ENCODE measurements at places on chromosomes 2 and 18.

- no peak for DNase-seq
Observed at GRCh38 chr2:238105506-238106338, 5.6 kb downstream of the ESPNL start.

GRCh38 chr18:23012249-23012648, 79.1 kb downstream of the RBBP8 start:
- no peak for DNase-seq

DNA sequence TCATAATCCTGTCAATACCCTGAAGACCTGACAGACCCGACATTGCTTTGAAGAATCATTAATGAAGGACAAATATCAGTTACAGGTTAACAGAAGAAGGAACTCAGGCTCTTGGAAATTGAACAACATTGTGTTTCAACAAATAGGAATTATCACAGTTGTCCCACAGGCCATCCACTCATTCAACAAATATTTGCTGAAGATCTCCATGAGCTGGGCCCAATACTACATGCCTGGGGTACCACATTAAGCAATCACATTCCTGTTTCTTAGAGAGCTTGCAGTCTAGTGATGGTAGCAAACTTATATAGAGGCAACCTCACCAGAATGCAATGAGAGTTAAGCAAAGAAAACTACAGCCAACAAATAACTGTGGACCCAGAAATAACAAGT, 671.6 kb upstream of the ACVR2A start:
- no peak for DNase-seq

GRCh38 chr2:59390581-59390980, 1149.5 kb upstream of the FANCL start:
- no peak for DNase-seq

DNA sequence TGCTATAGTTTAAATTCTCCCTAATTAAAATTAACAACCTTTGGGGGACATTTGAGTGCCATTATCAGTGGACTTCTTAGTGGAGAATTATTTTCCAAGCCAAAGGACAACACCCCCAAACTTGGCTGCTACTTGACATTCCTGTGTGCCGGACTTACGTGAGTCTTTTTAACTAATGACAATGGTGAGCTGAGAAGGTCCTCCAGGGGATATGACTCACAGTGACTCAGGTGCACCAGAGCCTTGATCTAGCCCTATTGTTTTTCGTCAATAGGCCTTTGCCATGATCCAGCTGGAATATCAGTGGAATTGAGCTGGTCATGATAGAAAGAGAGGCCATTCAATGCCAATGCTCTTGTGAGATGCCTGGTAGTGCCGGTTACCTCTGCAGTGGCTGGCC, 118.1 kb upstream of the CXCR4 start:
- DNase-seq, result no peak

DNA sequence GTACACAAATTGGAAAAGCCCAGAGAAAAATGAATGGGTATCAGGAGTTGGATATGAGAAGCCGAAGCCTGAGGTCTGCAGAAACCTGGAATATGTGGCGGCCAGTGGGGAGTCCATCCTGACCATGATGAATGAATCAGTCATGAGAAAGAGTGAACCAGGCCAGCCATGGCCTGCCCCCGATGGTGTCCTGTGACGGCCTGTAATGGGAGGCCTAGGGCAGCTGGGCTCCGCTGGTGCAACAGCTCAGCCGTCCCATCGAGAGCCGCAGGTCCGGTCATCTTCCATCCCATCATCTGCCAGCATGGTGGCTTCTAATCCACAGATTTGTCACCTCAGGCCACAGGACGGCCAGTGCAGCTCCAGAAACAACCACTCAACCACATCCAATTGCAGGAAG, 116.4 kb downstream of the PDCL3 start:
- no peak for DNase-seq

DNA sequence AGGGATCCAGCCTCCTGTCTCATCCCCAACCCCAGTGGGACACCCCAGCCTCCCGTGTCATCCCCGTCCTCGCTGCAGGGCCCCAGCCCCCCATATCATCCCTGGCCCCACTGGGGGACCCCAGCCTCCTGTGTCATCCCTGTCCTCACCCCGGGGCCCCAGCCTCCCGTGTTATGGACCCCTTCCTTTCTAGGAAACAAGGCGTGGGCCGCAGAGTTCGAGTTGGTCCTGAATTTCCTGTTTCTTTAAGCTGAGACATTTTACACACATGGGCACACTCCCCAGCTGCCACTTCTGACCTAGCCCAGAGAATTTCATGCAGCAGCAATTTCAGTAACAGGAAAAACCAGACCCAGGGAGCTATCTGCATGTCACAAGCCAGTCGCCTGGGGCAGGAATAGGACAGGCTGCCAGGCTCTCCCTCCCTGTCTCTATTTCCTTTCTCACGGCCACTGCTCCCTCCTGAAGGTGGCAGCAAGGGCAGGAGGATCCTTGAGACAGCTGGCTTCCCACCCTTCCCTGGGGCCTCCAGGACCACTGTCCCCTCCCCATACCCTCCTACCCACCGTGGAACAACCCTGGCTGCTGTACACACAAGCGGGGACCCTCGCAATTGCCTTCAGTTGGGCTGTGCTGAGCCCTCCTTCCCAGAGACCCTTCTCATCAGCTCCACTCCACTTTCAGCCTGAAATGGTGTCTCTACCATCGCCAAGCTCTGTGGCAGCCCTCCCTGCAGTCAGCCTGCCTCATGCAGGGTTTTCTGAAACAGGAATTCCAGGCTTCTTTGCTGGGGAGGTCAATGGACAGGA, 141.9 kb upstream of the ID2 start:
- DNase-seq, result no peak

DNA sequence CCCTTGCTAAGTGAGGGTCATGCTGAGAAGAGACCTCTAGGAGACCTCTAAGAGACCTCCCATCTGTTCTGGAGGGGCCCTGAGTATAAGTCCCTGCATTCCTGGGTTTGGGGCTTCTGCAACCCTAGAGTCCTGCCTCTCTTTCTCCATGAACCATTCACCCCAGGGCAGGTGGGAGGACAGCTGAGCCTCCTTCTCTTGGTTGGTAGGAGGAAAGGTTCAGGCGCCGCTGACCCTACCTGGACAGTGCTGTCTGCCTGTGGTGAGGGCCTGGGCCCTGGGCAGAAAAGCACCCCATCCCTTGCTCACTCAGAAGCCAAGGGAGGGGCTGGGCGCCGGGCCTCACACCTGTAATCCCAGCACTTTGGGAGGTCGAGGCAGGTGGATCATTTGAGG, 604 bp upstream of the VIL1 start:
- no peak for DNase-seq

DNA sequence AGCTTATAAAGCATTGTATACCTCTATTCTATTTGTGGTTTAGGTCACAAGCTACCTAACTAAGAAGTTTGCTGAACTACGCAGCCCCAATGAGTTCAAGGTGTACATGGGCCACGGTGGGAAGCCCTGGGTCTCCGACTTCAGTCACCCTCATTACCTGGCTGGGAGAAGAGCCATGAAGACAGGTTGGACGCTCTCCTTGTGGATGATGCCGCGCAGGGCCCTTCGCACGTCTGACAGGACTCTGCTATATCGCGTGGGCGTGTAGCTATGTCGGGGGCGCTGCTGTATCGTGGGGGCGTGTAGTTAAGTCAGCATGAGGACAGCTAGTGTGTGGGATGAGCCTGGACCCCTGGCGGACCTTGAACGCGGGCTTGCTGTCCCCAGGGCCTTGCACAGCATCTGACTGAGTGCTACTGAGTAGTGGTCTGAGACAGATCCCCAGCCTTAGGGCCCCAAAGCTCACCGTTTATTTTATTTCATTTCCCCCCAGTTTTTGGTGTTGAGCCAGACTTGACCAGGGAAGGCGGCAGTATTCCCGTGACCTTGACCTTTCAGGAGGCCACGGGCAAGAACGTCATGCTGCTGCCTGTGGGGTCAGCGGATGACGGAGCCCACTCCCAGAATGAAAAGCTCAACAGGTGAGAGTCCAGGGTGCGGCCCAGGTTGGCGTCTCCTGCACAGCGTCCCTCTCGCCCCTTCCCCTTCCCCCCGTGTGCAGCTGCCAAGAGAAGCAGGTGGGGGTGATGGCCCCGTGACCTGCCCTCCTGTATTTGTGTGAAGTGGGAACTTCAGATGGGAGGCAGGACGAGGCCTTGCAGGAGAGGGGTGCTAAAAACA, 15.6 kb upstream of the CNDP1 start:
- DNase-seq, result no peak

DNA sequence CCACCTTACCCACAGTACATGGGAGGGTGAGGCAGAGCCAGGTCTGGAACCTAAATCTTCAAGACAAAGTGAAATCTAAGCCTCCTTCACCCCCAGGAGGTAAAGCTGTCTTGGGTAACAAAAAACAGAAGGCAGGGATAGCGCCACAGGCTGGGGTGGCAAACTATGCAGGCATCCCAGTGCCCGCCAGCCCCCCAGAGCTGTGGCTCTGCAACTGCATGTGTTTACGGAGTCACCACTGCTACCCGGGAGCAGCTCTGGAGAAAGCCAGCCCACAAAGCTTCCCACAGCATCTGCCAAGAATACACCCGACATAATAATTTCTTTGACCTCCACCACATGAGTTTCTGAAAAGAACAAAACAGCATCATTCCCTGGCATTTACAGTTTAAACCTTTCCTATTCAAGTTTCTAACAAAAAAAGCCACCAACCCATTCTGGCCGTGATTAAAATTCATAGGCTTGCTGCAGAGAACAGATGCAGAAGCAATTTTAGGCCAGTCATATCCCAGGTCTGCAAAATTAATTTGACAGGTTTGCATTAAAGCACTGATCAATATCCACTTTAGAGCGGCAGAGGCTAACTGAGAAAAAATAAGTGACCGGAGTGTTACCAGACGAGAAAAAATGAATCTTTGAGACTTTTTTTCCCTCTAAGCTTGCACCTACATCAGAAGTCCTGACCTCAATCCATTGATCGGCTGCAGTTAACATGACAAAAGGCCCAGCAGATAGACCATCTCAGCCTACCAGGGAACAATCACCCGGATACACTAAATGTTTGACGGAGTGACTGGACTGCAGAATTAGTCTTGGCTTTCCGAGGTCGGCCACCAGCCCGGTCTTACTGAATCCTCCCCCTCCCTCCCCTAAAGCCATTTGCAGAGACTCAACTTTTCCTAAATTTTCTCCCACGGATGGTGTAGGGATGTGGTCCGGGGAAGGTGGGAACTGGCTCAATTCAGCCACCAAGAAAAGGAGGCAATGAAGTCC, 309.6 kb upstream of the SKOR2 start:
- peak; percentile 67 for DNase-seq

DNA sequence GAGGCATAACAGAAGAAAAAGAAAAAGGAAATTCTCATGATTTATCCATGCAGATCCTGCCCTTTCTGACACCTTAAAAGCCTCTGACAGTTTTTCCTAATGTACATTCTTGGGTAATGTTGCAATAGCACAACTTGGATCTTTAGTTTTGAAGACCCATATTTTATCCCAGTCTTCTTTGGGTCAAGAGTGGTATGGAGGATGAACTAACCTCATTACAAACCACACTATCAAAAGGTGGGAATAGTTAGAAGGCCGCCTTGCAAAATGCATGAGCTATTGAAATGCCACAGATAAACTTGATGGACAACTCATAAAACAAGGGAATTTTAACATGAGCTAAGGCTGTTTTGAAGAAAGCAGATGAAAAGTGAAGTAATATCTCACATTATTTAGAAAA, 1479.8 kb upstream of the ACVR2A start:
- no peak for DNase-seq

GRCh38 chr2:46428911-46429436, 50.4 kb upstream of the TMEM247 start:
- no peak for DNase-seq

DNA sequence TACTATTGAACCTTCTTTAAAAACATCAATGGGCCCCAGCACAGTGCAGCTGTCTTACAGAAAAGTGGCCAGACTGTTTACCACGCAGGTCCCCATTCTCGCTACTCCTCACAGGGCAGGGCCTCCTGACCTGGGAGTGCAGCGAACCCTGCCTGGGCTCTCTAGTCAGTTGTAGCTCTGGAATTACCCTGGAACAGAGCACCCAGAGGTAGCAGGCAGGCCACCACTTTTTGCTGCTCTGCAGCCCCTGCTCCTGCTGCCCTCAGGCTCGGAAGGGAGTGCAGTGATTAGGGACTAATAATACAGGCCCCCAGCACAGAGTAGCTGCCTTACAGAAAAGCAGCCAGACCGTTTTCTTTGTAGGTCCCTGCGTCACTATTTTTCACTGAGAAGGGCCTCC, 1563.0 kb downstream of the SUCLG1 start:
- no peak for DNase-seq

- DNase-seq, result no peak
Observed at GRCh38 chr2:154882725-154883124, 184.2 kb downstream of the KCNJ3 start.

DNA sequence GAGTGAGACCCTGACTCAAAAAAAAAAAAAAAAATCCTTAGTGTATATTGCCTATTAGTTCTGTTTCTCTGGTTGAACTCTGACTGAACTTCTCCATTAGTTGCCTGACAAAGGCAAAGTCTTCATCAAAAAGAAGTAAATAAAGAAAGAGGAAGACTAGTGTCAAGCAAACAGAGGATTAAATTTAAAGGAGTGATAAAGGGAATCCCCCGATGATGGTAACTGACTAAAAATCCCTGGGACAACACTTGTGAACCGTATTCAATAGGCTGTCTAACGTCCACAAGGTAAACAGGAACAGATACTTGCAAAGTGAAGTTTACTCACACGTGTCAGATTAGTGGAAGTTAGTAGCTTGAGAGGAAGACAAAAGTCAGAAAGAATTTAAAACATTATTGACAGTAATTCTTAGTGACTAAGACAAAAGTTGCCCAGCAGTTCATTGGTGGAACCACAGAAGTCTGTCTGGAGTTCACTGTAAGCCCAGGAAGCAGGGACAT, 26.2 kb upstream of the SPOPL start:
- DNase-seq, result no peak

DNA sequence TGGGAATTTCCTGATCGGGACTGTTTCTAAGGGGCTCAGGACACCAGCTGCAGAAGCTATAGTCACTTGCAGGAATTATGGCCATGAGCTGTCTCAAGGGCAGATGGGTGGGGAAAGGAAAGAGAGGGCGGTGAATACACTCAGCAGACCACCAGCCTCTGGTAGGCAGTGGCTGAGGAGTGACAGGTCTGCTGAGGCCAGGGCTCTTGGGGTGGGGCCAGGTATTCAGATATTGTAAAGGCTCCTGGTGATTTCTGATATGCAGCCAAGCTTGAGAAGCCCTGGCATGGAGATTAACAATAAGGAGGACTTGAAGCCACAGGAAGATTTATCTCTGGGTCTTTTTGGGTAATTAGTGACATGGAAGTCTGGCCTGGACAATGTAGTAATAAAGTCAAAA, 145.3 kb upstream of the AQP4 start:
- no peak for DNase-seq

DNA sequence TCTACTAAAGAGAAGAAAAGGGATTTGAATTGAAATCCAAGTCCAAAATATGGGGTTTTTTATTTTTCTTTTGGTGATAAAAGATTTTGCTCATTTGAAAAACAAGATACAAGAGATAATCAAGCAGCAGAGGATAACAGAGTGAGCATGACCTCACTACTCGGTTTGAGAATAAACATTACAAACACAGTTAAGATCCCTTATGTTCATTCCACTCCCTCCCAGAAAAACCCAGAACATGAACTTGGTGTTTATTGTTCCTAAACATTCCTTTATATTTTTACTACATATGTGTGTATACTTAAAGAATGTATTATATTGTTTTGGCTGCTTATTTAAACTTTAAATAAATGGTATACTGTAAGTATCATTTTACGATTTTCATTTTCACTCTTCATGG, 146.6 kb upstream of the CHAC2 start:
- DNase-seq, result no peak

All from iPS DF 6.9 (cell line).